ENCODE measurements at places on chromosomes 13 and 19.

- DNase-seq, result no peak
These were observed 19.2 kb downstream of the PDE4A start for GRCh38 chr19:10439588-10439987.

GRCh38 chr13:30720172-30720869 is 15.0 kb upstream of the ALOX5AP start:
- no peak for DNase-seq

DNA sequence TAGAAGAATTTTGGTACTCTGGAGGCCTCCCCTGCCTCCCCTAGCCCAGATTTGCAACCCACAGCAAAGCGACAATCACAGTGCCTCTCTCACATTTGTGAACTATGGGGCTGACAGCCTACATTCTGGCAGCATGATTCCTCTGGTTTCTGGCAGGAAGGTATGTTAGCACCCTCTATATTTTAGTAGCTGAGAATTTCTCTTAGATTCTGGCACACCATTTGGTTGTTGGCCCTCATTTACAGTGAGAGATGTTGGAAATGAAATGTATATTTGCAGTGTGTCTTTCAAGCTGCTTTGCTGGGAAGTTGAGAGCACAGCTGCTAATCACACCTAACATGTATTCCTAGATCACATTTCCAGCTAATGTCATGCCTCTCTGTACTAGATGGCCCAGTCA is 735.0 kb downstream of the FGF9 start:
- DNase-seq, result no peak

- DNase-seq, result no peak
These were observed 1460.3 kb downstream of the UQCRFS1 start for GRCh38 chr19:27752530-27753184.

DNA sequence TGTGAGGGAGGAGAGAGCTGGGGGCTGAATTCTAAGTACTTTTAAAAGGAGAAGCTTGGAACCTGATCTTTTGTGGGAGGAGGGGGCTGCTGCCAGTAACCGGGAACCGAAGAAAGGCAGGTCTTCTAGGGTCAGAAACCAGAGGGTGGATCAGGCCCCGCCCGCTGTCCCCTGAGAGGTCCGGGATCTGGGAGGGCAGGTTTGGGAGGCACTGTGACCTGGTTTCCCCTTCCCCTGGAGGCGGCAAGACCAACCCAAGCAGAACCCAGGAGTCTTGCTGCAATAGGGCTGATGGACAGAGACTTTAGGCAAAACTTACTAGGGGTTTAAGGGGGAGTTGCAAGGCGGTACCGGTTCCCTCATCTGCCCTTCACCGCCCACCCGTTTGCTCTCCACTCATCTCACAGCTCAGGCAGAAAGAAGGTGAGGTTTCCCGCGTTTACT is 707 bp upstream of the KLK8 start:
- no peak for DNase-seq

DNA sequence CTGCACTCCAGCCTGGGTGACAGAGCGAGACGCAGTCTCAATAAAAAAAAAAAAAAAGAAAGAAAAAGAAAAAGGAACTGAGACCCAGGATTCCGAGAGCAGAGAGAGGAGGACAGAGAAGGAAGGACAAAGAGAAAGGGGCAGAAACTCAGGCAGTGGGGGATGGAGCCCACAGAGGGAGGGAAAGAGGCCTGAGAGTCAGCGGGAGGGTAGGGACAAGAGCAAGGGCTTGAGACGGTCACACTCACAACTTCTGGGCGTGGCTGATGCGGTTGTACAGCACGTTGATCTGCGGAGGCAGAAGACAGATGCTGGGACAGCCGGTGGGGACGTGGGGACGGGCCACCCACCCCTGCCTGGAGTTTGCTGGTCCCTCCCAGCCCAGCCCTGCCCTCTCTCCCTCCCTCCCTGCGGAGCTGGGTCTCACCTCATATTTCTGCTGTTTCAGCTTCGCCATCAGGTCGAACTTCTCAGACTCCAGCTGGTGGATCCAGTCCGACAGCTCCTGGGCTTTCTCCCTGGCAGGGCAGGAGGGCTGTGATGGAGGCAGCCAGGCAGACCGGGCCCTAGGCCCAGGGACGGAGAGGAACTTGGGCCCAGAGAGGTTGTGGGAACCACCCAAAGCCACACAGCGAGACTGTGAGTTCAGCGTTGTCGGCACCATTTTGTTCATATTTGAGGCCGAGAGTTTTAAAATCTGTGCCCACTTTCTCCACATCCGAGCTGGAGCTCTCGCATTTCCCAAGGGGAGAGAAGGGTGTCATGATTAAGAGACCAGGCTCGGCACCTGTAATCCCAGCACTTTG is 15.2 kb downstream of the TNNT1 start:
- no peak for DNase-seq

GRCh38 chr13:99983499-99984401 is 2.2 kb downstream of the ZIC2 start:
- DNase-seq, result no peak

DNA sequence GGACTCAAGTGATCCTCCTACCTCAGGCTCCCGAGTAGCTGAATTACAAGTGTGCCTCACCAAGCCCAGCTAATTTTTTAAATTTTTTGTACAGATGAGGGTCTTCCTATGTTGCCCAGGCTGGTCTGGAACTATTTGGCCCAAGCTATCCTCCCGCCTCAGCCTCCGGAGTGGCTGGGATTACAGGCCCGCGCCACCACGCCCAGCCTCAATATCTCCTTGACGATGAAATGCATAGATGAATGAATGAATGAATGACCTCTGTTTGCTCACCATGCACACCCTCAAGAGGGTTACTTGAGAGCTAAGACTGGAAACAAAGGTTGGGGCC is 14.9 kb upstream of the AP1M2 start:
- no peak for DNase-seq

DNA sequence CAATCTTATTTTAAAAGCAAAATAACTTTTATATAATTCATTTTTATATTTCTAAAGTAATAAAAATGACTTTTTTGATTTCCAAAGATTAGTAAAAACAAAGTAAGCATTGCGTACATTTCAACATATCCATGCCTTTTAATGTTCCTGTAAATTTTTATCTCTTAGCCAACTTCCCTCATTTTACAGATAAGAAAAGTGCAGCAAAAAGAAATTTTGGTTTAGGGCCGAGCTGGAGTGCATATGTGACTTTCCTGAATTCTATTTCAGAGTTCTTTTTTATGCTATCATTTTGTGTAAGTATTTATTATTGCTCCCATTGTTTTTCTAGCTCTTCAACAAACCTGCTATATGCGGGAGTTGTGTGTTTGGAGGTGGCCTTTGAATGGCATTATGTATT is 195.3 kb downstream of the NHLRC3 start:
- no peak for DNase-seq

DNA sequence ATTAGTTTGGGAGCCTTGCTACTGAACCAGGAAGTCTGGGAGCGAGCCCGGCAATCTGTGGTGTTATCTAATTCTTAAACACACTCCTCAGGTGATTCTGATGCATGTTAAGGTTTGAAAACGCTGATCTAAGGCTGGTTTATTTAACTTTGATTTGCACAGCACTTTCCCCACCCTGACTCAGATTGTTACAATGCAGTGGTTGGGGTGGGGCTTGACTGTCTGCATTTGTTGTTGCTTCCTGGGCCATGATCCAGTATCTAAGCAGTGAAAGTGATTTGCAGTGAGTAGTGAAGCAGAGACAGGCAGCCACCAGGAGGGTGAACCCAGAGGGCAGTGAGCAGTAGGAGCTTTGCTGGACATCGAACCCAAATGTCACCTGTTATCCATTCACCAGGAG is 81.6 kb upstream of the ARGLU1 start:
- no peak for DNase-seq

GRCh38 chr19:2251106-2252054 is 2.3 kb downstream of the AMH start:
- DNase-seq, result no peak

- no peak for DNase-seq
These were observed 212.2 kb downstream of the ENOX1 start for GRCh38 chr13:43574605-43575004.

DNA sequence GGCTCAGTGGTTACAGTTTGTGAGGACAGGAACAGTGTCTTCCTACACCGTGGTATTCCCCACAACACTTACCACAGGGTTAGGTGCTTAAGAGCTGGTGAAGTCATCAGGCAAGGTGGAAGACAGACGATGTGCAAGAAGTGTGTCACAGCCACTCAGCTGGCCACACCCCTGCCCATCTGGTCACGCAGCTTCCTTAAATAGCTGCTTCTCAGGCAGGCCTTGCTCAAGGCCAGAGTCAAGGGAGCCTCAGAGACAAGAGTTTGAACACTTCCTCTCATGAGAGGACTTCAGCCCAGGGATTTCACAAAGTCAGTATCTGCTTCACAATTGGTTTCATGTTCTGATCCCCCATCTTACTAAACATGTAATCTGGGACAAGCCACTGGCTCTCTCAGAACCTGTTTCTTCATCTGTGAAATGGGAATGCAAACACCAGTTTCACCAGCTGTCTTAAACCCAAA is 80.3 kb upstream of the FRY start:
- no peak for DNase-seq

GRCh38 chr19:33747273-33747672 is 49.4 kb upstream of the KCTD15 start:
- DNase-seq, result no peak

DNA sequence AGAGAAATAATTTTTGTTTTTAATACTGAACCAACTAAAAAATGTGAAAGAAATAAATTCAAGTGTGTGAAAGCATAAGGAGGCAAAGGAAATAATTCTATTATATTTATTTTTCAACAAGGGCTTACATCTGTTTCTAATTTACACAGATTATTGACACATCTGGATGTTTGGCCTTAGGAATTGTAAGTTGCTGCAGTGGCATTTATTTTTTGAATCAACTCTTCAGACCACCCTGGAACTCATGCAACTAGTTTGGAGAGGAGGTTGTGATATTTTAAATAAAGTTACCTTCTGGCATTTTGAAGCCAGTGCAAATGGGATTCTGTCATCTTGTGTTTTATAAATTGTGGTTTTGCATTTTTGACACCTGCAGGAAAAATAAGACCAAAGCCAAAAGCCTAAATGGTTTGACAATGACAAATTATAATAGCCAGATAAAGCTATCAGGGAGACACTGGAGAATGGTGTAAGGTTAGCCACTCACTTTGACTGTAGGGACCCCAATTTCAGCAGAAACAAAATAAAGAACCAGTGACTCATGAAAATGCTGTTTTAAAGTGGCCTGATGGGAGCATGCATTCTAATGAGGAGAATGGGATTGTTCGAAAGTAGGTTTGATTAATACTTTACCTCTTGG is 192.9 kb downstream of the KLF5 start:
- DNase-seq, result no peak

DNA sequence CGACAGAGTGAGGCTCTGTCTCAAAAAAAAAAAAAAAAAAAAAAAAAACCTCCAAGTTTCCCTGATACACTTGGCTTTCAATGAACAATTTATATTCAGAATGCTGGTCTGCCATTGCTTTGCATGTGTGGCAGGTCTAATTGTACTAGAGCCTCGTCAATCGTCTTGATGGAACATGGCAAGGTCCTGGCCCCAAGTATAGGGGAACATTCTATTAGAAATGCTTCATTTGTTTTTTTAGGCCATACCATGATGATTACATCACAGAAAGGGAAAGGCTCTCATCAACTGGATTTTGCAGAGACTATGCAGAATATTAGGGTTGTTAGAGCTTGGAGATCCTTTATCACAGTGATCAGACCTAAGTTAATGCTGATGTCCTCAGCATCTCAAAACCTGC is 28.0 kb downstream of the SPRY2 start:
- DNase-seq, result no peak

- DNase-seq, result no peak
These were observed 560.9 kb upstream of the PCDH9 start for GRCh38 chr13:67791047-67791446.

DNA sequence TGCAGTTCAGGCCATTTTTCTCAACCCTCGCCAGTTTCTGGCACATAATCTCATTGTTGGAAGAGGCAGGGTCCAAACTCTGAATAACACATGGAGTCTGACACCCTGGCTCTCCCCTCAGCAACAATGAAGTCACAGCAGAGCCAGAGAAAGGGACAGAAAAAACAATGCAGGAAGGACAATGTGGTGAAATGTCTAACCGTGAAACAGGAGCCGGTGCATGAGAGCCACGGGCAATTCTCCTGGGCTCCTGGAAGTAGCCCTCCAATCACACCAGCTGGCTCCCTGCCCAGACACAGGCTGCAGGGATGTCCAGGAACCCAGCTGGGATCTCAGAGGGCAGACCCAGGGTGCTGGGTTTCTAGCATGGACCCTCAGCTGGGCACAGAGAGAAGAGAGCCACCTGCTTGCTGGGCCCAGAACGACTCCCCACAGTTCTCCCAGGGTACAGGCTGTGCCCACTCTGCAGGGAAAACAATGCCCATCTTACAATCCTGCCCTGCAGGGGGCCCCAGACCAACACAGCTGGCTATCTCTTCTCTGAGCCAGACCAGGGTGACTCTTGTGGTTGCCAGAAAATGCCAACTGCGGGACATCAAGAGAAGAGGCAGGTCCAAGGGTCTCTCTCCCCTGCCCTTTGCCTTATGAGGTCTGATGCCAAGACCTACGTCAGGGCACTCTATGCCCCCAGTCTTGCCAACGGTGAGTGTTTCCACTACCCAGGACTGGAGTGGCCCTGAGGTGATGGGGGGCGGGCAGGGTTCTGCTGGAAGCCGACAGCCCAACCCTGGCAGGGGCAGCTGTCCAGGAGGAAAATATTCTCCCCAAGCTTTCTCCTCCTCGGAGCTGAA is 64.5 kb downstream of the CEBPG start:
- DNase-seq, result no peak

- no peak for DNase-seq
These were observed 2473.5 kb downstream of the PCDH9 start for GRCh38 chr13:64756621-64757020.

DNA sequence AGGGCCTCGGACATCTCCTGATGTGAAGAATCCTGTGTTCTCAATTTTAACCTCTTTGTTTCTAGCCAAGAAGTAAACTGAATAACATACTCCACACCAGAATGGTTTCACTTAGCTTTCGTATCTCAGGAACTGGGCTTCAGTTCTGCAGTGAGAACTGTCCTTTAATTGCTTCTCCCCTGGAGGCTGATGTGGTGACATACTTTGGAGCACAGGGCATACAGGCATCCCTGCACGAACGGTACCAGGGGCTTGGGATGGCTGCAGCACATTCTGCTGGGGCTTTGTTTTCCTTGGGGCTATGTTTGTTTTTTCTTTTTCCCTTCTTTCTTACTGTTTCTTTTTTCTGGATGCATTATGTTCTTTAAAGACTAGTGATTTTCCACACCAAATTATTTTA is 230.5 kb downstream of the TM9SF2 start:
- DNase-seq, result no peak

DNA sequence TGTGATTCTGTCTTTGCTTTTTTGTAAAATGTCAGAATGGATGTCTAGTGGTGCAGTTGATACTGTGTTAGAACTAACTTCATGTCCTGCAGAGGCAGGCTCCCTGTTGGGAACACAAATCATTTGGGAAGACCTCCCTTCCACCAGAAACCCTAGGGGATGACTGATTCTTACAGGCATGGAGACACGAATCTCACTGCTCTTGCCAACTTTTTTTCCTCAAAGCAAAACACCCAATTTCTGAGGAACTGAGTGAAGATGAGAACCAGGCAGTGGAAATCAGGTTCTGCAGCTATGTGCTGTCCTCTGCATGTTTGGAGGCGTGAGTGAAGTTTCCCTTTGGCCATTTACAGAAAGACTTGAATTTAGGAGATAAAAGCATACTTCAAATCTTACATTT is 87.5 kb upstream of the CSNK1A1L start:
- DNase-seq, result no peak

Data from stimulated activated CD8-positive, alpha-beta memory T cell treated with anti-CD3 and anti-CD28 coated beads, Interleukin-15, amount 100 ng/mL, for 4 hours (primary cell).